ENCODE measurements at places on chromosomes 2 and 18.
A peak's percentile ranks its signal among the peaks of the same experiment; 100 is the strongest.

GRCh38 chr18:51123936-51124486, 73.5 kb downstream of the MEX3C start:
- DNase-seq, result no peak

DNA sequence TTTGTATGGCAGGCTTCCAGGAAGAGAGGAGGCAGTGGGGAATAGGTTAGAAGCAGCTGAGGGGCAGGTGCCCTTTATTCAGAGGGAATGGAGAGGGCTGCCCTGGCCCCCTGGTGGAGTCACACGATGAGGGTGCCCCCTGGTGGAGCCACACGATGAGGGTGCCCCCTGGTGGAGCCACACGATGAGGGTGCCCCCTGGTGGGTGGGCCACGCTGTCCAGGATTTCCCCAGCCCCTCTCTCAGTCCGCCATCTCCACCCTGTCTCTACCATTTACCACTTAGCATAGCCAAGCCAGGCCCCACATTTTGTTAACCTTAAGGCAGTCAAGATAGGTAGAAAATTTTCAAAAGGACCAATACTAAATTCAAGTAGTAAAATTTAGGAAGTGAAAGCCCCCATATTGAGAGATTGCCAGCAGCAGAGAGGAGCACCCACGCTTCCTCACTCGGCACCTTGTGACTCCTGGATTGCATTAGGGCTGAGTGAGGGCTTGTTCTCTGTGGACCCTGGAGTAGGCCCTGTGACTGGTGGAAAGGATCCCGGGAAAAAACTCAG, 10.4 kb upstream of the FAM228A start:
- DNase-seq, result no peak

- peak; percentile 83 for DNase-seq
These were observed 217.2 kb downstream of the TNS1 start for GRCh38 chr2:217785544-217786045.

DNA sequence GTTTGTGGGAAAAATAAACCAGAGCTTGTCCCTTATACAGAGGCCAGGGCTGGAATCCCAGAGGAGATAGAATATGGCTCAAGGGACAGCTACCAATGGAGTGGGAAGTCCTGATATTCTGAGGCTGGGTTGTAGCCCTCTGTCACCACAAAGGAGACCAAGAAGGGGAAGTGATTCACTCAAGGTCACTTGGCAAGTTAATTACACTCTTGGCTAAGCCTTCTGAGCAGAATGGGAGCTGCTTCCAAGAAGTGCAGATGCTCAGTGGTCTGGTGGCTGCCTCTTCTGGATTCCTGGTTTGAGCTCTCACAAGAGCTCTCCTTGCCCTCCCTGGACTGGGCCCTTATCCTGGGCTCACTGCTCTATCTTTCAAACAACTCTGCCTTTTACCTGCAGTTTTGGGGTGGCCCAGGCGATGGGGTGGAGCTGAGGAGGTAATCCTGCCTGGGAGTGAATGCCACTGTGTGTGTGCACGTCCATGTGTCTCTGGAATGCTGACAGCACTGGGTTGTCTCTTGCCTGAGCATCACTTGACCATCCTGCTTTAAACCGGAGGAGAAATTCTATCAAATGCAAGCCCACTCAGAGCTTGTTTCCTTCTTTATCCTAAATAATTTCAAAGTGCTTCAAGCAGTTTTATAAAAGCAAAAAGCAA, 168.2 kb downstream of the KCNS3 start:
- no peak for DNase-seq

DNA sequence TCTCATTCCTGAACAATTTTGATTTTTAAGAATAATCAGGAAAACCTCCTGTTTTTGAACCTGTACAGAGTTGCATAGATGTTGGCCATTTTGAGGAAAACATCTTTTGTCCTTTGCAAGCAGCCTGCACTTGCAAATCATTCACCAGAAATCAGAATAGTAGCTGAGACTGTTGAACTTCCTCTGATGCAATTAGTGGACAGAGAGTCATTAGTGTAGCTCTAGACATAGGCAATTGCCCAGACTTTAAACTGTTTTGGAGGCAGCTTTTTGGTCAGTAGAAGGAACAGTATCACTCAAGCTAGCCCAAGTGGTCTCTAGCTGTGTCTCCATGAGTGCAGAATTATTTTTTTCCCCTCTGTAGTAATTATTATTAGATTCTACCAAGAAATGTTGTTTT, 326.1 kb downstream of the PIK3C3 start:
- DNase-seq, result no peak

DNA sequence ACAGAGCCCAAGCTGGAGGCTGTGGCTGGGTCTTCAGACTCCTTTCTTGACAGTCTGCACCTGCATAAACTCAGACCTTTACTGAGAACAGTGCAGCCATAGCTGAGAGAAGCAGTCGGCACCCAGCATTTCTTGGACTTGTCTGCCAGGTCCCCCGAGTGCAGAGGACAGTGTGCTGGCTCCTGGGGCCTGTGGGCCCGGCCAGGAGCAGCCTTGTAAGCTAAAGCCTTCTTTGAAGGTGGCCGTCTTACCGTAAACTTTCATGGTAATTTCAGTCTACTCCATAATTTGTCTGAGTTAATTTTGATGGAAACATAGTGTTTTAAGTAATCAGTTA, 70.9 kb downstream of the LRRFIP1 start:
- no peak for DNase-seq

DNA sequence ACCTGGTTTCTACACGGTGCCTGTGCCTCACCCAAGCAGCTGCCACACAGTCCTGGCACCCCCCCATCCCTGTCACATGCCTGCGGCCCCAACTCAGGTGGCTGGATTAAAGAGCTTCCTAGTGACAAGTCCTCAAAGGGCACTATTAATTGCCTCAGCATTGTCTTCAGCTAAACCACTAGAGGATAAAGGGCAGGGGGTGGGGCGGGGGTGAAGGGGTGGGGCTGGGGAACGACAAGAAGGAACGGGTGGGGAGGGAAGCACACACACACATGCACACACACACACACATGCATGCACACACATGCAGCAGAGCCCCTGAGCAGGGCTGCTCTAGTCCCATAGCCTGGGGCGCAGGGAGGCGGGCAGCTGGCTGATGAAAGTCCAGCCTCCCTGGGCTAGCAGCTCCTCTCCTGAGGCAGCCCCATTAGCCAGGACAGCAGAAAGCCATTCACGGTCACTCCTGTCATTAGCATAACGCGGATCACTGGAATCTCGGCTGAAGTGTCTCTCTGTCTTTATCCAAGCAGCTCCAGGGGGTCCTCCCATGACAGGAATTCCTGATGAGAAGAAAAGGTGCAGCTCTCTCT, 7.4 kb upstream of the TEX261 start:
- DNase-seq, result no peak

DNA sequence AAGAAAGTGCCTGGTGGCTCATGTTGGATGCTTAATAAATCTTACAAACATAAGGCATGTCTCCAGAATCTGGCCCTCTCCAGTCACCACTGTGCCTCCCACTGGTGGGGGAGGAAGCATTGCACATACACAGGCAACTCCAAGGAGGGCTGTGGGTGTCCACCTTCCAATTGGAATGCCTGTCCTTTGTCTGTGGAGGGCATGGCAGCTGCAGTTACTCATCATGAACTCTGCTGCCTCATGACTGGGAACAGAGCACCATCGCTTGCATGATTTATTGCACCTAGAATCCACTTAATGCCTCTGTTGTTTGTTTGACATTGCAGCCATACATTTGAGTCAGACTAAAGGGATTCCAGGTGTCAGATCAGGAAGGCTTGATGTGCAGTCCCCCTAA, 278.9 kb downstream of the PRKCE start:
- no peak for DNase-seq

GRCh38 chr2:217706095-217706494, 296.7 kb downstream of the TNS1 start:
- no peak for DNase-seq

DNA sequence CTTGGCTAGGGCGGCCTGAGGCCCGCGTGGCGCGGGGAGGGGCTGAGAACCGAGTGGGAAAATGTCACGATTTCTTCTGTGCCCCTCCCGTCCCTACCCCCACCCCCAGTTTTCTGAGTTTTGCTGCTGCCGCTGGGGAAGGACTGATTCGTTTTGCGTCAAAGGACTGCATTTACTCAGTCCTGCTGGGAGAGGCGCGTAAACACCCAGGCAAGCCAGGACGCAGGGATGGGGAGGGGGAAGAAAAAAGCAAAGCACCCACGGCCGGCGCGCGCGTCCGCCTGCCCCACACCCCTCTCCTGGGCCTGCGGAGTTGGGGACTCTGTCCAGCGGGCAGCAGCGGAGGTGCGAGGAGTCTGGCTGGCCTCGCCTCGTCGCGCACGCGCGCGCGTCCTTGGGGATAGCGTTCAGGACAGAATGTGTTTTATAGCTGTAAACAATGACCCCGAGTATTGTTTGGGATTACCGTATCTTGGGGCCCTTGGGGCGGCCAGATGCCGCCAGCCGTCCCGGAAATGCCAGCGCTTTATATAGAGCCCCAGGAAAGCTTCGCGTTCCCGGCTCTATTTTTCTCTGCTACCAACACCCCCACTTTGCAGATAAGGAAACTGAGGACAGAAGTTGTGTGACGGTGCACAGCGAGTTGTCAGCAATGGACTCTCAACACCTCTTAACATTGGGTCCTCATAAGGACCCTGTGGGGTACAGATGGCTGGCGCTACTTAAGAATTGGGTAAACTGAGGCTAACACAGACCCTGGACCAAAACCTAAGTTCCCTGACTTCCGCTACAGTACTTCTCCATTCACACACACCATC, 1.7 kb upstream of the FOSL2 start:
- DNase-seq, result peak; percentile 96

GRCh38 chr18:48926420-48926857, 24.3 kb downstream of the SMAD7 start:
- no peak for DNase-seq

GRCh38 chr2:20179755-20180594, 45.0 kb downstream of the SDC1 start:
- DNase-seq, result peak; percentile 55

DNA sequence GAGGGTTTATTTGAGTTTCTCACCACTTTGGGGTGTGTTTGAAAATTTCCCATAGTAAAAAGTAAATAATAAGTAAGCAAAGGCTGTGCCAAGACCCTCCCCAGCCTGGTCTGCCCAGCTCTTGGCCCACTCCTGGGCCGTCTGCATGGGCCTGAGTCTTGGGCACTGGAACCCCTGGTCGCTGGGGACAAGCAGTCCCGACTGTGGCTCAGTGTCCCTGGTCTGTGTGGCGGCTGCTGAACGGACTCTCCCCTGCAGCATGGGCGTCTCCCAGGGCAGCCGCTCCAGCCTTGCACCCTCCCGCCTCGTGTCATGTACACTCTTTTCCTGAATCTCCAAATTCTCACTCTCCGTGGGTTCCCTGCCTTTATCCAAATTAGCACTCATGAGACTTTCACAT, 7.2 kb upstream of the ASPRV1 start:
- no peak for DNase-seq

DNA sequence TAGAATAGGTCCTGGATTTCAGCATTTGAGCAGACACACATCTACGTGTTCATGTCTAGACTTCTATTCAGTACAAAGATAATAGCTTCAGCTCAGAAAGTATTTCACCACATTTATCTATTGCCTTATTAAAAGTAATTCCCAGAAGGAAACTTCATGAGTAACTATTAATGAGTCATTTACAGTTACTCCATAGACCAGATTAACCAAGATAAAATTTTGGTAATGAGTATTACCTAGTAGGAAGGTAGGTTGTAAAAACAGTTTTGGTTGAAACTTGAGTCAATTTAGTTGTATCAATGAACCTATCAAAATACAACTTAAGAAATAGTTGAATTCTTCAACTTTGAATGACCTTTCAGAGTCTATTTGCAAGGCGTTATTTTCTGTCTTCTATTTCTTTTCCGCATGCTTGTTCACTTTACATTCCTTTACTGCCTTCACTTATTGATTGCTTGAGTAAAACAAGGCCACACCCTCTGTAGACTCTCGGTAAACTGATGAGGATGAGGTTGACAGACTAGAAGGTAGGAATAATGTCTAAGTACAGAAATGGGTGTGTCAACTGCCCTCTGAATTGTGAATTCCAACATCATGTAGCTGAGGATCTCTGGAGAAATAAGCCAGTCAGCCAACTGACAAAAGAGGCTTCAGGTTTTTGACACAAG, 1165.6 kb upstream of the ZEB2 start:
- no peak for DNase-seq

- DNase-seq, result no peak
These were observed 47.7 kb downstream of the PLCL1 start for GRCh38 chr2:197852108-197852507.

- DNase-seq, result no peak
These were observed 76.3 kb downstream of the DDX1 start for GRCh38 chr2:15667809-15668556.

DNA sequence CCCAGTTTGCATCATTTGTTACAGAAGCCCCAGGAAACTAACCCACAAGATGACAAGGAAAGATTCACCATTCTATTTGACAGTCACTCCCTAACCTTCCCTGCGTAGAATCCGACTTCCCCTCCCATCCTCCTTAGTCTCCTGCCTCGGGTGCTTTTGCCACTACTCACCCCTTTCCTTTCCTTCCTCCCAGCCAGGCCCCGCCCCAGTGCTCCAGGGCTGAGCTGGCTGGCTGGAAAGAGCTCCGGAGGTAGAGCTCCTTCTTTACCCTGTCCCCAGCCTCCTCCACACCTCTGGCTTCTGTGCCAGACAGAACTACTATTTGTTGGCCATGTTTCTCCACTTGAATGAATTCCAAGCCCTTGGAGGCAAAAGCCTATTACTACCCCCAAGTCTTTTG, 317.6 kb upstream of the NCKAP5 start:
- no peak for DNase-seq

DNA sequence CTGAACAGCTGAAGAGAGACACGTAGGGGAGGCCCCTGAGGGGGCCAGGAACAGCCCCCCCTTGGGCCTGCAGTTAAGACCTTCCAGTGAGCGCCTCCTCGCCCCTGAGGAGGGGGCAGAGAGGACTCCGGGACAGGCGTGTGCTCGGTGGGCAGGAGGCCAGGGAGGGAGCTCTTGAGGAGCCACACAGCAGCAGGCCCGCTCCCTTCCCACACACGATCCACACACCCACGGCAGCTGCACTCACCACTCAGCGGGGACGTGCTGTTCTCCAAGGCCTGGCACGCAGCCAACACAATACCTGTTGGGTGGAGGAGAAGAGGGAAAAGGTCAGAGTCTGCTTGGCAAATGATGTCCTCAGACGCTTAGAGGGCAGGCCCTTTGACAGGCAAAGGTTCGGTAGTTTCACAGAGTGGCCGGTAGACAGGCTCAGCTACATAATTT, 39.0 kb downstream of the TGFA start:
- no peak for DNase-seq

DNA sequence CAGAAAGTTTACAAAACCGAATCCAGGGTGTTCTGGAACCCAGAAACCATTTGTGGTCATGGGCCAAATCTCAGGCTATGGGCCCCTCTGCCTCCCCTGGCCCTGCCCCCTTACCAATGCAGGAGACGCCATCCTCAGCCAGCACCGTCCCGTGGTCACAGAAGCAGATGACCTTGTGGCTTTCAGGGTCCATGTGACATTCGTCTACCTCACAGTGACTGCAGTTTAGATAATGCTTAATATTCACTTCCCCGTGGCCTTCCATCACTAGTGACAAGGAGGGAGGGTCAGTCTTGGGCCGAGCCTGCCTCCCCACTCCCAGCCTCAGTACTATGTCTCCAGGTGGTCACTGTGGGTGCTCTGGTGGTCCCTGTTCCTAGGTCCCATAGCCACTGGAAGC, 111.6 kb downstream of the CLIP4 start:
- DNase-seq, result no peak
